ENCODE measurements at places on chromosomes 13 and 19.

DNA sequence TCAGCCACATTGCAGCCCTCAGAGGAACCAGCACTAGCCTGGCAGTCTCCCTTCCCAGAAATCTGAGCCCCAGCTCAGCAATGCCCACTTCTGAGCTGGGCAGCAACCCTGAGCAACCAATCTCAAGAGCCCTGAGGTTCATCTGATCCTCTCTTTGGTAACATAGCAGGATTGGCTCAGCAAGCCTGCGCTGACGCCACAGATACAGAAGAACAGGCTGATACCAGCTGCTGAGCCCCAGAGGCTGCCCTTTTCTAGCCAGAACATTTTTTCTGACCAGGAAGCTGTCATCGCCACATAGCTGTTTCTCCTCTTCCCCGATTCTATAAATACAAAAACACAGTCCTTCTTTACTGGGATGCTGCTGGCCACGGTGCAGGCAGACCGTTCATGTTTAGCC is 59.8 kb downstream of the TRPM4 start:
- no peak for DNase-seq

DNA sequence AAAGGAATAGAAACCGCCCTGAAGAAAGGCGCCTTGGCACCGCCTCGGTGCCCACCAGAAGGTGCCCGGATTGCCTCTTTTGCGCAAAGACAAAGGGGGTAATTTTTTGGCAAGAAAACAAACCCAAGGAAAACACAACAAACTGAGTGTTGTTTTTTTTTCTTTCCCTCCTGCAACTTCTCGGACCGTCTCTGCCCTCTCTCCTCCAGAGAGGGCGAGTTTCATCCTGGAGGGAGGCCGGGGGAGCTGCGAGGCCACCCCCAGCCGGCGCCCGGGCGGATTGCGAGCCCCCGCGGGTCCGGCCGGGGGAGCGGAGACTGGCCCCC is 2.3 kb downstream of the ZNF536 start:
- no peak for DNase-seq

GRCh38 chr13:89577301-89577700 is 1770.2 kb upstream of the MIR17HG start:
- no peak for DNase-seq

DNA sequence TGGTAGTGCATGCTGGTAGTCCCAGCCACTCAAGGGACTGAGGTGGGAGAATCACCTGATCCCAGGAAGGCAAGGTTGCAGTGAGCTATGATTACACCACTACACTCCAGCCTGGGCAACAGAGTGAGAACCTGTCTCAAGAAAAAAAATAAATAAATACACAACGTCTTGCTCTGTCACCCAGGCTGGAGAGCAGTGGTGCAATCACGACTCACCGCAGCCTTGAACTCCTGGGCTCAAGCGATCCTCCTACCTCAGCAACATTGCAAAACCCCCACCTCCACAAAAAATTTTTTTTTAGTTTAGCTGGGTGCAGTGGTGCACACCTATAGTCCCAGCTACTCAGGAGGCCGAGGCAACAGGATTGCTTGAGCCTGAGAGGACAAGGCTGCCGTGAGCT is 8.8 kb downstream of the TPM4 start:
- no peak for DNase-seq

GRCh38 chr13:43300865-43301264 is 277.5 kb downstream of the DNAJC15 start:
- no peak for DNase-seq

DNA sequence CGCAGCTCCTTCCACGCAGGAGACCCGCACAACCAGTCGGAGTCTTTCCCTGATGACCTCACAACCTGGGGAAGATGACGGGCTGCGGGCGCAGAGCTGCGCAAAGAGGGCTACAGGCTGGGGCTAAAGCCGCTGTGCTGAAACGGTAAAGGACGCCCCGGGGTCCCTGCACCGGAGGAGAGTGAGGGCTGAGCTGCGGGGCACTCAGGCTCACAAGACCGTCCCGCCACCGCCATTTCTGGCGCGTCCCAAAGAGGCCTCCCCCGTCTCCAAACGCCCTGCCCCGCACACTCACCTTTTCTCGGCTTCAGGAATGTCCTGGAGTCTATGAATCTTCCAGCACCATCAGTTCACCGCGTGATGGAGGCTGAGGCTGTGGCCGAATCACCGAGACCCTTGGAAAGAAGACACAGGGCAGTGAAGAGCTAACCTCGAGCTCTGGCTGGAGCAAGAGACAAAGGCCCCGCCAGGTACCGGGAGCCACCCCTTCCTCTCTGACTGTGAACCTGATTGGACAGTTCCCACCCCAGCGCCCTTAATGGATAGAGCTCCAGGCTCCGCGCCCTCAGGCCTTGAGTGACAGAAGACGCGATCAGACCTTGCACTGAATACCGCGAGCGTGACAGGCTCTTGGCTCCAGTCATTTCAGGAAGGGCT is 41.8 kb upstream of the ZNF429 start:
- no peak for DNase-seq

DNA sequence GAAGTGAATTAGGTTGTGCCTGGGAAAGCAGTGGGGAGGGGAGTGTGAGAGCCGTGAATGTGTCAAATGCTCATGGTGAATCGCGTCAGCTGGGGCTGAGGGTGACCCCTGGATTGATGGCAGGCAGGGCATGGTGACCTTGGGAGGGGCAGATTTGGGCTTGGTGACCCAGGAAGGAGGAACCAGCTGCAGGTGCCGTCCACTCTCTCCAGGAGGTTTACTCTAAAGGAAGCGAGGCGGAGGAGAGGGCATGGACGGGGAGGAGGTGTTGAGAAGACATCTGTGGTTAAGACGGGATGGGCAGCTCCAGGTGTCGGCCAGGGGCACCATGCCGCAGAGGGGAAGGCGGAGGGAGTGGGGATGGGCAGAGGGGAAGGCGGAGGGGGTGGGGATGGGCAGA is 28.7 kb downstream of the TMEM255B start:
- no peak for DNase-seq

DNA sequence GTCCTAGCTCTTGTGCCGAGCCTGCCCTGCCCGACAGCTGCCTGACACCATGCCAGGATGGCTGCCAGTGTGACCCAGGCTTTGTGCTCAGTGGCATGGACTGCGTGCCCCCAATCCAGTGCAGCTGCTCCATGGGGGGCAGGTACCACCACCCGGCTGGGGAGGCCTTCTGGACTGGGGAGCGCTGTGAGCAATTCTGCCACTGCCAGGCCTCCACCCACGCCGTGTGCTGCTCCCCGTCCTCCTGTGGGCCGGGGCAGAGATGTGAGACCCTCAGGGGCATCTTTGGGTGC is 9.4 kb upstream of the FXYD3 start:
- DNase-seq = no peak

GRCh38 chr13:41670873-41671443 is 213.6 kb downstream of the RGCC start:
- DNase-seq = no peak

- DNase-seq = no peak
These were observed 6.2 kb downstream of the PEAK3 start for GRCh38 chr19:2275588-2276428.

DNA sequence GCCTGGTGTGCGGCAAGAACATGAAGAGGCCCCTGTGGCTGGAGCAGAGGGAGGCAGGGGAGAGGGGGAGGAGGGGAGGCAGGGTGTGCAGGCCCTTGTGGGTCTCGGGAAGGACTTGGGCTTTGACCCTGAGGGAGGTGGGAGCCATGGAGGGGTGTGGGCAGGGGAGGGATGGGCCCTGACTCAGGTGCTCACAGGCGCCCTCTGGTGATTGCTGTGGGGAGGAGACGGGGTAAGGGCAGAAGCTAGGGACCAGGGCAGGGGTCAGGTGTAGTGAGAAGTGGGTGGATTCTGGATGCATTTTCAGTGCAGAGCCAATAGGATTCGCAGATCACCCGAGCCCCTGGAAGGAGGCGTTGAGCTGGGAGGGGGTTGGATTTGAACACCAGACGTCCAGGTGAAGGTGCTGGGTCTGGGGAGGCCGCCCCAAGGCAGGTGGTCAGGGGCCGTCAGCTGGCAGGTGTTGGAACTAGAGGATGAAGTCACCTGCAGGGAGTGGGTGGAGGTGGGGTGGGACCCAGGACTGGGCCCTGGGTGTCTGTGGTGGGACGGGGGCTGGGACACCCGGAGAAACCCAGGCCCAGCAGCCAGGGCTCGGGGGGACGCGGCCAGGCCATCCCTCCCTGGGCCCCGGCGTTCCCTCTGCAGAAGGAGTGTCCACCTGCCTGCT is 185.4 kb downstream of the KDM4B start:
- DNase-seq = no peak

- DNase-seq = no peak
These were observed 7.3 kb upstream of the SLC7A9 start for GRCh38 chr19:32876919-32877285.

DNA sequence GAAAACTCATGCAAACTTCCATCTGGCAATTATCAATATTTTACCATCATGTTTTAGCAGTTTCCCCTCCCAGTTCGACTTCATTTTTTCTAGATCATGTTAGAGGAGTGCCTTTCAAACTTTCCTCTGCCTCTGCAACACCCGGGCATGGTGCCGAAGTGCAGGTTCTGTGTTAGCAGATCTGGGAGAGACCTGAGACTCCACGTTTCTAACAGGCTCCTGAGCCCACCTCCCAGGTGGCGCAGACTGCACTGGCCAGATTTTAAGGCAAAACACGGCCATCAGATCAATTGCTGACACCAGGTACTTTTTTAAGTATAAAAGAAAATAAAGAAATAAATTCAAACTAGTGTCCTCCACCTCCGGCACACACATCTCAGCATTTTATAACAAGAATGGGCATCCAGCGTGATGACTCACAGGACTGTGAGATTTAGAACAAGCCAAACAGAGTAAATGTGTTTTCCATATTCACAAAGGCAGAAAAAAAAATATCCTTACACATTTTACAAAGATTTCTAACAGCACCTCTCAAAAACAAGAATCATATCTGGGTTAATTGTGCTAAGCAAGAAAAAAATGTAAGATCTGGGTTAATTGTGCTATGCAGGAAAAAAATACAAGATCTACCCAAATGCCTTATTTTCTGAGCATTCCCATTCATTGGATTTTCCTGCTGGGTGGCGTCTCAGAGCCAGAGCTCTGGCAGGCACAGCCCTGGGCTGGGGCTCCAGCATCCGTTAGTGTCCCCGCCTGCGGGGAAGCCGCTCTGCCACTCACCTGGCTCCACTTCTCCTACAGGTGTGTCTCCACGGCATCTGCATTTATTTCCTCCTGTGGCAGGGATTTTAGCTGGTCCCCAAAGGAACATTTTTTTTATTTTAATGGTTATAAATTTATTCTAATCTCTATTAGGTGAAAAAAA is 127.9 kb upstream of the SOX1 start:
- DNase-seq = no peak

- DNase-seq = no peak
These were observed 17.2 kb upstream of the DACT3 start for GRCh38 chr19:46678110-46678732.

GRCh38 chr19:5988517-5989387 is 10.8 kb upstream of the RANBP3 start:
- DNase-seq = no peak

All from NCI-H1417 treated with DMSO at 0.1 percent for 48 hours (cell line).